ENCODE measurements at places on chromosomes 5 and 9.
A peak's percentile ranks its signal among the peaks of the same experiment; 100 is the strongest.

DNA sequence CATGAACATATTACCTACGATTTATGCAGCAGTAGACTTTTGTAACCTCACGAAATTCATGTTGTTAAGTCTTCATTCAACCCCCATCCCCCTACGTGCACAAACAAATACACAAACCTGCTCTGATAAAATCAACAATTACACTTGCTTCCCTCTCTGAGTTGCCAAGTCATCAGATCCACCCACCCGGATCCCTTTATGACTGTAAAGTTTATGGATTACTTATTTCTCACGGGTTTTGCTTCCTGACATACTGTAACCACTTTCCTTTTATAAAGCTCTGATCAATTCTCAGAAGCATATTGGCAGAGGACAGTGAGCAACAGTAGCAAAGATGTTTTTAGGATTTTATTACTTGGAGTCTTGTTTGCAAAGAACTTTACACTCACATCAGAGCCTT lies 70.5 kb downstream of the MLLT3 start:
- ATAC-seq, result no peak

DNA sequence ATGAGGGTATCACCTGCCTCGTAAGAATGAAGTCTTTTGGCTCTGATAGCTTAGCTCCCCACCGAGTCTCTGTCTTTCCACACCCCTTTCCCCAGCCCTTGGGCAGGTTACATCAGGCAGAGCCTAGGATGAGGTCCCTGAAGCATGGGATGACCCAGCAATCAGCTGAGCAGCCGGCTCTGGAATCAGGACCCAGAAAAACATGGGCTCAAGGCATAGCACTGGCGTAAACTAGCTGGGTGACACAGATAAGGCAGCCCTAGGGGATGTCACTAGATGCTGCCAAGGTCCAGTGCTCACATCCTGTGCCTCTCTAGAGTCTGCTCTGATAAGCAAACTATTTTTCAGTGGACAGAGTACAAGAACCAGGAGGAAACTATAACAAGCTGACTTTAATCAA lies 26.6 kb downstream of the IDNK start:
- ATAC-seq, result peak; percentile 53

DNA sequence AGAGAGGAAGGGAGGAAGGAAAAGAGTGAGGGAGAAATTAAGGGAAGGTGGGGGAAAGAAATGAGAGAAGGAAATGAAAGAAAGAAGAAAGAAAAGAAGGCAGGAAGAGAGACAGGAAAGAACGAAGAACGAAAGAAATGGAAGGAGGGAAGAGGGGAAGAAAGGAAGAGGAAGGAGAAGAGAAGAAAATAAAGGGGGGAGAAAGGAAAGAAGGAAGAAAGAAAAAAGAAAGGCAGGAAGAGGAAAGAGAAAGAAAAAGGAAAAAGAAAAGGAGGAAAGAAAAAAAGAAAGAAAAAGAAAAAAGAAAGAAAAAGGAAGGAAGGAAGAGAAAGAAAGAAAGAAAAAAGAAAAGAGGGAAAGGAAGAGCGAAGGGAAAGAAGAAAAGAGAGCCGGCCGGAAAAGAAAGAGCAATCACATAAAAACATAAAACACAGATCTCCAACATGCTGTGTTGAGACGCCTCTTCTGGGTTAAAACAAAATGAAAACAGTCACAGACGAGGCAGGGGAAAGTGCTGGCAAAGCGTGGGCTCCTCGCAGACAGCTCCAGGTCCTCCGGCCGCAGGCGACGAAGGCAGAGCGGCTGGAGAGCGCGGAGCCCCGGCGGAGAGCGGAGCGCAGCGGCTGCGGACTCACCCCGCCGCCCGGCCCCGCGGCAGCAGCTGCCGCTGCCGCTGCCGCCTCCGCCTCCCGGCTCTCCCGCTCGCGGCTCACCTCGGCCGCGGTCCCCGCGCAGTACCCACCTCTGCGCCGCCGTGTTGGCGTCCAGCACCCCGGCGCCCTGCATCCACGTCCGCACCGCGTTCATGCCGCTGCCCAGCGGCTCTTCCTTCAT lies 896 bp downstream of the EBF1 start:
- ATAC-seq, result peak; percentile 53

DNA sequence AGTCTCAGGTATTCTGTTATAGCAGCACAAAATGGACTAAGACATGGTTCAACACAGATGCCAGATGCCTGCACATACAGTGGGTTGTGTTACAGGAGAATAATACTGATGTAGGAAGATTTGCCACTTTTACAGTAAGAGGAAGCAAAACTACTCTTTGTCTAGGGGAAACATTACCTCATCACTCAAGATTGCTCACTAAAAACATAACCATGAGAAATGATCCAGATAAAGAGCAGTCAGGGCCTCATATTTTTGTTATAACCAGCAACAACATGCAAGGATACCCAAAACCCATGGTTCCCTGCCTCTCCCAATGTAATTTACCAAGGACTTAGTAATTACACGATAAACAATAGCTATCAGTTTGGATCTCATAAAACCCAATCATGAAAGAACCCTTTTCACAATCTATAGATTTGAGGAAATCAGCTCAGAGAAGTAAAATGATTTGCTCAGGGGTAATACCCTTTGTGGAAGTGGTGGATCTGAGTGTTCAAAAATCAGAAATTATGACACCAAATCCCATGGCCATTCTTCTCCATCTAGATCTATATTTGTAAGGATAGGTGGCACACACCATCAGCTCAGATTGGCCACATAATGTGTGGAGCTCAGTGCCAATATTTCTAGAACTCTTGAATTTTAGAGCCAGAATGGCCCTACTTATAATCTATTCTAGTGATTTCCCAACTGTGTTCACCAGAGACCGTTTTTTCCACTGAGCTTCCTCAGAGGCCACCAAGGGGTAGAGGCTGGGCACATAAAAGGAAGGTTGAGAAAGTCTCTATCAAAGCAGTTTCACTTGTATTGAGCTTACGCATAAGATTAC lies 27.8 kb downstream of the DPYSL3 start:
- peak; percentile 13 for ATAC-seq

All from SK-N-SH treated with all-trans-retinoic acid at 6 μM for 48 hours (cell line).